ENCODE measurements at places on chromosomes 1 and 21. TPM values are rescaled to one million over a fixed set of nuclear protein-coding genes. Genes with fewer than 3 reads are reported as not detected.

MFSD2A gene
- total RNA-seq: 24.4 TPM

TIAM1 gene
- total RNA-seq: 10.4 TPM

DNALI1 gene
- 3.6 TPM for total RNA-seq

DNA sequence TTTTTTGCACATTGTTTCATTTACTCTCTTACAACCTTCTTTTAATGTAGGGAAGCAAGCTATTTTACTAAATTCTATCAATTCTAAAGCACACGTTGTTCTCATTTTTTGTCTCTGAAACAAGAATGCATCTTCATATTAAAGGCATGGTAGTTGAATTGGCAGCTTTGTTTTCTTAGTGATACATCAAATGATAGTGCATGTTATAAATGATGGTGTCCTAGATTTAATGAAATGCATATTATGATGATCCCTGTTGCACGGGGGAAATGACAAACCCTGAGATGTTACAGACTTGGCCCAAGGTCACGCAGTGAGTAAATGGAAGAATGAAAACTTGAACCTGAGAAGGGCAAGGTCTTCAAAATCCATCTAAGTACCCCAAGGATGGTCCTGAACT is 213.1 kb downstream of the KAZN start:
- DNase-seq: no peak

- DNase-seq: no peak
These were observed 56.8 kb upstream of the CFHR3 start for GRCh38 chr1:196717868-196718267.

GRCh38 chr1:200473698-200474371 is 64.0 kb upstream of the ZNF281 start:
- DNase-seq: no peak

Data from mucosa of descending colon (tissue), 3 donors.